ENCODE measurements at places on chromosomes 2 and 18.
A peak's percentile ranks its signal among the peaks of the same experiment; 100 is the strongest.

DNA sequence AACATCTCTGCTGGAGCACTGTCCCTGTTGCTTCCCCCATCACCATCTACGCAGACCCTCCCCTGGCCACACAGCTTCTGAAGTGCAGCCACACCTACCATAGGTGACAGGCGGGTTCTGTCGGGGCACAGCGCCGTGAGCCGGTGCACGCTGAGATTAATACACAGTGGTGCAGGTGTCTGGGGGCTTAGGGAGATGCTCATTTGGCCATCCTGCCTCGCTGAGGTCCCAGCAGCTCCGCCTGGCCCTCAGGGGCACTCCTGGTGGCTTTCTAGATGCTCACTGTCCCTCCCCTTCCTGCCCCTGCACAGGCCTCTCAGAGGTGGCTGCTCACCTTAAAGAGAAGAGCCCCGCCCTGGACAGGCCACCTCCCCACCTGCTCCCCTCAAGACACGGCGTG is 18.9 kb upstream of the RPL31 start:
- DNase-seq: no peak

GRCh38 chr18:2910751-2911425 is 64.1 kb downstream of the EMILIN2 start:
- DNase-seq: peak; percentile 73

DNA sequence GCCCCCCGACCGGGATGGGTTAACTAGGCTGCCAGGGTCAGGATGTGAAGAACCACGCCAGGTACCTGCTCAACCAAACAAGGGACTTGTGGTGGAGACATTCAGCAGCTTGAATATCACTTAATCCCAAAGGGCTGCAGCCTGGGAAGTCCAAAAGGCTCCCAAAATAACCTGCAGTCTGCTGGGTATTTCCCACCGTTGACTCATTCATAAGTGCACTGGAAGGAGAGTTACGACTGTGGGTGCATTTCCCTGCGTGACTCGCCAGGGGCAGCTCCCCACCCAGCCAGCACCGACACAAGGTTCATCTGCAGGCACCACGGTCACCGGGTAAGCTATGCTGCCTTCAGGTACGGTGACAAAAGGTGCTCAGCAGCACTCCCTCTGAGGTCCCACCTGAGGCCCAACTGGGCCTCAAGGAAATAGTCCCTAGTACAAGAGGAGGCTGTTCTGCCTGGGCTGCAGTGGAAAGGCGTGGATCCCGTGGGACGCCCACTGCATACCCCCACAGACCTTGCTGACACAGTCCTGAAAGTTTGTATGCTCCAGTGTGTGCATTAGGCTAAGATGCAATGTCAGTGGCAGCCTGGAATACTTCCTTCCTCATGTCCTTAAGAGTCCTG is 86.5 kb downstream of the UXS1 start:
- DNase-seq: no peak

GRCh38 chr2:20411361-20411894 is 35.4 kb upstream of the RHOB start:
- DNase-seq: peak; percentile 86

- no peak for DNase-seq
Observed at GRCh38 chr2:26621469-26622199, 19.5 kb downstream of the CIB4 start.

- DNase-seq: peak; percentile 74
Observed at GRCh38 chr2:237701033-237701858, 73.9 kb downstream of the LRRFIP1 start.

GRCh38 chr18:79438898-79439627 is 43.3 kb downstream of the NFATC1 start:
- no peak for DNase-seq

DNA sequence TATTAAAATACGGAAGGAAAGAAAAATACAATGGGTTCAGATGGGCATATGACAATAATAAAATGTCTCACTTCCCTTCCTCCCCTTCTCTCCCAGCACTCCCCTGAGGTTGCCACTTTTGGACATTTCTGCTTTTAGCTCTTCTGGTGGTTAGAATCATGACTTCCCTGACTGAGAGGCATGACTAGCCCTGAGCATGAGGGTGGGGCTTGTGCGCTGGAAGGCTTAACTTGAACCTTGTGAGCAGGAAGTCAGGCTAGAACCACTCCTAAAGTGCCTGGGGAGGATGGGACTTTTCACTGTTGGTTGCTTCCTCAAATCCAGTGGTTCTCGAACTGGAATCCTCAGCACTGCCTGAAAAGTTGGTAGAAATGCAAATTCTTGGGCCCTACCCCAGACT is 19.7 kb upstream of the ARHGAP25 start:
- DNase-seq: no peak

DNA sequence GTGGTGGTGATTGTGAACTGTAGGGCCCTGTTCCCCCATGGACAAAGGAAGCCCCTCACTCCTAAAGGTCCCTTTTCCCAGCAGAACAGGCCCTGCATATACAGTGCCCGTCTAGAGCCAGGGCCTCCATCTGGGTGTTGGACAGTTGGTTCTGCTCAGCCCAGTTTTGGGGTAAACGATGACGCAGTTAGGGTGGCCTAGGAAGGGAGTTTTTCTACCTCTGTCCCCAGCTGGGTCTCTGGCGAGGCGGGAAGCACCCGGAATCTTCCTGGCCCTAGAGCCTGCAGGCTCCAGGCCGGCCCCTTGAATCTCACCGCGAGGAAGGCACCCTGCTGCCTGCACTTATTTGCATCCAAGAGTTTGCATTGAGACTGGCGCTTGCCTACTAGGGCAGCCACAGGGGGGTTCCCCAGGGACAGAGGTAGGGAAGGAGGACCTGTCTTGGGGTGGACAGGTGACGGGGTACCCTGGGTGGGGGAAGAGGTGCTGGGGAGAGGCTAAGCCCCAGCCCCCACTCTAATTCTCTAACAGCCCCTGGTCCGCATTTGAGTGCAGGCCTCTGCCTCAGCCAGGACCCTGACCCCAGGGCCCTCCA is 529 bp upstream of the MTA3 start:
- peak; percentile 72 for DNase-seq

GRCh38 chr2:101596333-101596732 is 101.2 kb upstream of the MAP4K4 start:
- no peak for DNase-seq

DNA sequence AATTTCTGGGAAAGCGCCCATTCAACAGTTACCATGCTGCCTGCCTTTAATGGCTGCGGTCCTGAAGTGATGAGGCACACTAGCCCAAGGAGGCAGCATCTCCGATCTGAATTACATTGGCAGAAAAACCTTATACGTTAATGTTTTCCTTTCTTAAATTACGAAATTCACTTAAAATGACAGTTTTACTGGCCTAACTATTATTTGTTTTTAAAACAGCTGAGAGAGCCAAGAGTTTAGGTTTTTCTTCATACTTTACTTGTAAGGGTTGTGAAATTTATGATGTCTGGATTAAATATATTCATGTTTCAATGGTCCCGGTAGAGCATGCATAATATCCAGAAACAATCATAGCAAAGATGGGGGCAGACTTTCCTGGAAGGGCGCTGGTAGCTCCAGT is 115.2 kb upstream of the REV1 start:
- no peak for DNase-seq

- DNase-seq: no peak
Observed at GRCh38 chr2:213175673-213176247, 24.3 kb upstream of the IKZF2 start.

DNA sequence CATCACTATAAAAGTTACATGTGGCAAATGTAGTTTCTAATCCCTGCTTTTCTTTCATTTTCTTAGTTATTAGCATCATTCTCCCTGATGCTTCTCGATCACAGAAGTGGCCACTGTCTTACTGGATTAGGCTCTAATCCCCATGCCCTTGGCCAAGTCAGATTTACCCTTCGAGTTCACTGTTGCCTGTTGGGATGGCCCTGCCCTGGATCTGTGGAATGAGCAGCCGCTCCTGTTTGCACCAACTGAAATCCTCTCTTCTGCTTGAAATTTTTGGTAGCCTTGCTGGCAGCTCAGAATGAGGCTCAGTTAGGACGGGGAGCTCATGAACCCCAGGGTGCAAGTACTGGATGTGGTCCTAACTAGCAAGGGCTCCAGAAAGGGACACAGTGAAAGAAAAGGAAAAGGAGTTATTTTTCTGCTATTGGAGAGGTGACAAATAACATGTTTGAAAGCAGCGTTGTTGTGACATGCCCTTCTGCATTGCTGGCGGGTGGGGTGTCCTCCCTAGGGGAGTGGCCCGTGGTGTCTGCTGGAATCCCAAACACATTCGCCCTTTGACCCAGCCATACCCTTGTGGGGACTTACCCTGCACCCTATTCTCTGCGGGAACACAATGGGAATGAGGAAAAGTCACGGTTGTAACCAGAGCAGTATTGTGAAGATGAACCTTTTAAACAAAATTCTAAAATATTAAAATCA is 34.5 kb downstream of the RBFA start:
- DNase-seq: no peak

DNA sequence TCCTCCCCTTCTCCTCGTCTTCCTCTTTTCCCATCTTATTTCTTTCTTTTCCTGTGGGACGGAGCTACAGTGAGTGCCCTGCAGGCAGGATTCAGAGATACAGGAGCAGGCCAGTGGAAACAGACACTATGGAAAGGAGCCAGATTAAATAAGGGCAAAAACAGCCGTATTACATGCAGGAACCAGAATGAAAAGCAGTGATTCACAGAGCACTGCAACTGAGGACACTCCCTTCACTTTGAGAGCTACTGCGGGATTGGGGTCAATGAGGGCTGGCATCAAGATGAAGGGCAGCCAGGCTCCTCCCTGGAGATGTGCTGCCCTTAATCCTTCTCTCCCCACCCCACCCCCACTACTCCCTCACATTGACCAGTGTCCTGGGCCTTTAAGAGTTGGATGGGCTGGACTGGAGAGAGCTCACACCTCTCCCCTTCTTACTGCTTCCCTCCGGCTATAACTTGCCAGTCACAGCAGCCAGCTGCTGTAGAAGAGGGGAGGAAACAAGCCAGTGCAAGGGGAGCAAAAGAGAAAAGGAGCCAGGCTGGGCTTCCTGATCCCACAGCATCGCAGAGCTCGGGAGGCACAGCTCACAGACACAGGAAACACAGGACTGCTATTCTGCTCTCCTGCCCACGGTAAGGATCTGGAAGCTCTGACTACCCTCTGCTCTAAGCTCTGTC is at the start of gene PLCD4:
Gene PLCD4 (plus strand): TSS at position 464 of the 680 bp plus-strand sequence. CDS start 7,841 bp downstream, outside the sequence.
- no peak for DNase-seq

DNA sequence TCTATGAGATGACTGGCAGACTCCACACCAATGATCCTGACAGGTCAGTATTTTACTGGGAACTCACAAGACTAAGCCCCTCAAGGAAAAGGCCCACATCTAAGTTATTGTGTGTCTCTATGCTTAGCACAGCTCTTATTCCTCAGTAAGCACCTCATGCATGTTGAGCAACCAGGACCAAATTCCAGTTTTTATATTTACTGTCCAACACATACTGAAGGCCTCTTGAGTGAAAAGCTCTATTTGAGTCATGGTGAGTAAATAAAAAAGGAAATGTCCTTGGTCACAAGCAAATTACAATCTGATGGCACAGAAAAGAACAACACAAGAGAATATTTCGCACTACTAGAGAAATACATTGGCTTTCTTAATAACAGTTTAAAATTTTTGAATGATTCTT is 87.9 kb upstream of the ETAA1 start:
- DNase-seq: no peak

DNA sequence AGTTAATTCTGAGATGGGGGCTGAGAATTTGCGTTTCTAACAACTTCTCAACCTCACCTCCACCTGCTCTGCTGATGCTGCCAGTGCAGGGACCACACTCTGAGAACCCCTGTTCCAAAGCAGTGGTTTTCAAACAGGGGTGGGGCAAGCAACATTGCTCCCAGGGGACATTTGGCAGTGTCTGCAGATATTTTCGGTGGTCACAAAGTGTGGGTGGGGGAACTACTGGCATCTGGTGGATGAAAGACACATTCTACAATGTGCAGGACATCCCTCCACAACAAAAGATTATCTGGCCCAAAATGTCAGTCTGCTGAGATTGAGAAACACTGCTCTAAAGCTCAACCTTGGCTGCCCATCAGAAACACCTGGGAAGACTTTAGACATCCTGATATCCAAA is 188.7 kb upstream of the SATB2 start:
- no peak for DNase-seq

- DNase-seq: no peak
Observed at GRCh38 chr2:40265602-40266001, 186.3 kb downstream of the SLC8A1 start.

DNA sequence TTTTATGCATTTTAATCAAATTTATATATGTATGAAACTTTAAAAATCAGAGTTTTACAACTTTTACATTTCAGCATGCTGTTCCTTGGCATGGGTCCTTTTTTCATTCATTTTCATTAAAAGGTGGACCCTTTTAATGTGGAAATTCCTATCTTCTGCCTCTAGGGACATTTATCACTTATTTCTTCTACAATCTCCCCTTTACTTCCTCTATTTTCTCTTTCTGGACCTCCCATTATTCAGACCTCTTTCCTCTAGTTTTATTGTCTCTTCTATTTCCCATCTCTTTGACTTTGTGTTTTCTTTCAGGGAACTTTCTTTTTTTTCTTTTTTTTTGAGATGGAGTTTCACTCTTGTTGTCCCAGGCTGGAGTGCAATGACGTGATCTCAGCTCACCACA is 5.7 kb downstream of the PROC start:
- DNase-seq: no peak

DNA sequence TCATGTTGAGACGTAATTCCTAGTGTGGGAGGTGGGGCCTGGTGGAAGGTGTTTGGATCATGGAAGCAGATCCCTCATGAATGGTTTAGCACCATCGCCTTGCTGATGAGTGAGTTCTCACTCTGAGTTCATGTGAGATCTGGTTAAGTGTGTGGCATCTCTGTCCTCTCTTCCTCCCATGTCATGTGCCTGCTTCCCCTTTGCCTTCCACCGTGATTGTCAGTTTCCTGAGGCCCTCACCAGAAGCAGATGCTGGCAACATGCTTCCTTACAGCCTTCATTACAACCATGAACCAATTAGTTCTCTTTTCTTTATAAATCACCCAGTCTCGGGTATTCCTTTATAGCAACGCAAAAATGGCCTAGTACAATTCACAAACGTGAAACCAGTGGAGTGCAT is 14.6 kb upstream of the MCM6 start:
- DNase-seq: no peak

GRCh38 chr18:71878226-71878625 is 665.9 kb downstream of the CBLN2 start:
- no peak for DNase-seq

GRCh38 chr2:148681443-148681842 is 36.9 kb downstream of the EPC2 start:
- DNase-seq: no peak

- DNase-seq: no peak
Observed at GRCh38 chr18:6997808-6998207, 119.8 kb downstream of the LAMA1 start.

GRCh38 chr2:240260664-240261063 is 120.2 kb upstream of the OTOS start:
- DNase-seq: no peak

DNA sequence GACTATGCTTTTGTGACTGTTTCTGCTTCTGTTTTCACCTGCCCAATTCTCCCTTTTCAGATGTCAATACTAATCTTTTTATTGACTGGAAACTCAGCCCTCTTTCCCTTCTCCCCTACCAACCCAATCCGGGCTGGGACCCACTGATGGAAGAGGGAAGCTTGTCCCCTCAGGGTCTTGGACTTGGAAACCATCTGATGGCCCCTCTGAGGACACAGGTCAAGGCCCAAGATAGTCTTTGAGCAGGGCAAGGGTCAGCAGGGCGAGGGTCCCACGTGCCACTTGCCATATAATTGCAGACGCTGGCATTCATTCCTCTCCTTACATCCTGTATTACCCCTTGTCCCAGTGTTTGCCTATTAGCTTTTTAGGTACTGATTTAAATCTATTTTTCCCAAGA is 678.2 kb upstream of the FANCL start:
- no peak for DNase-seq
